ENCODE measurements at places on chromosomes 7 and 10.
A peak's percentile ranks its signal among the peaks of the same experiment; 100 is the strongest.

DNA sequence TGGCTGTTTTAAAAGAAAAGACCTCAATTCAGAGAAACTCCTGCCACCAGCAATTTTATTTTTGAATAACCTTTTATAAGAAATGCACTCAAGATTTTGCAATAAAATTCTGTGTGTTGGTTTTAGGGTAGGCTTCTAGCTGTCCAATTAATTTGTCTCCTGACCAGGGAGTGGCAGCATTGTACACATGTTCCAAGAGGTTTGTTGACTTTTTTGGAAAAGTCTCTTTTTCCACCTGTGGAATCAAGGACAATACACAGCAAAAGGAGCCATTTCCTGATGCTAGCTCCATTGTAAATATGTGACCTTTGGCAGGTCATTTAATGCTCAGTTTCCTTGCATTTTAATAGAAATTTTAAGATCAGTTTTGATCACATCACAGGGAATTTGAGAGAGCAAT is 1.8 kb downstream of the GIMAP5 start:
- DNase-seq: no peak

GRCh38 chr10:120713573-120714205 is 137.5 kb upstream of the WDR11 start:
- DNase-seq: no peak

- DNase-seq: no peak
Measured at GRCh38 chr7:93430917-93431588, 143.5 kb downstream of the CALCR start.

GRCh38 chr7:150784120-150784736 is 15.9 kb downstream of the TMEM176B start:
- no peak for DNase-seq

- DNase-seq: no peak
Measured at GRCh38 chr10:90447831-90448230, 410.0 kb downstream of the HTR7 start.

DNA sequence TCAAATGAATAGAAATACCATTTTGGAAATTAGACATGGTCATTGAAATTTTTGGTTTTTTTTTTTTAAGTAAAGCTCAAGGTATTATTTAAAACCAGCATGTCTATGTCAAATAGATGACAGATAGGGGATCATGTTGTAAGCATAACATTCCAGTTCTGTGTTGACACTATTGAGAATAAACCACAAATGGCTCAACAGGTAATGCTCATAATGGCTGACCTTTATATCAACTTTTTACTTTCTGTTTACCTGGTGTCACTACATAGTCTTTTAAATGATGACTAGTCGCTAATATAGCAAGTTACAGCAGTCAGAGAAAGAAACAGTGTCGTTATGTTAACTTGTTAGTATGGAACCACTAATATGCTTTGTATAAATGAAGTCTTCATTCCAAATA is 616.0 kb downstream of the GATA3 start:
- DNase-seq: no peak

- DNase-seq: no peak
Measured at GRCh38 chr10:20712774-20713173, 184.3 kb downstream of the NEBL start.

DNA sequence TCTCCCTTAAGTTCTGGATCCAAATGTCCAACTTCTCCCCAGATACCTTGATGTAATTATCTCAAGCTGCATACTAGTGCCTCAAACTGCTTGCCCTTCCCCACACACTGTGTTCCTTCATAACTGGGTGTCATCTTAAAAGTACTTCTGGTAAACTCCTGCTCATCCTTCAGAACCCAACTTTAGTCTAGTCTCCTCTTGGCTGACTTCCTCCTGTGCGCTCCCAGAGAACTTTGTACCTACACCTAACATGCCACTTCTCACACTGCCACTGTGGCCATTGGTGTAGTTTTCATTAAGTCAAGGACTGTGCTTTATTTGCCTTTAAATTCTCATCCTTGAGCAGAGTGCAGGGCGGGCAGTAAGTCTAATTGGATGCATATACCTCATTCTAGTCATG is 575.2 kb upstream of the GALNT17 start:
- no peak for DNase-seq

DNA sequence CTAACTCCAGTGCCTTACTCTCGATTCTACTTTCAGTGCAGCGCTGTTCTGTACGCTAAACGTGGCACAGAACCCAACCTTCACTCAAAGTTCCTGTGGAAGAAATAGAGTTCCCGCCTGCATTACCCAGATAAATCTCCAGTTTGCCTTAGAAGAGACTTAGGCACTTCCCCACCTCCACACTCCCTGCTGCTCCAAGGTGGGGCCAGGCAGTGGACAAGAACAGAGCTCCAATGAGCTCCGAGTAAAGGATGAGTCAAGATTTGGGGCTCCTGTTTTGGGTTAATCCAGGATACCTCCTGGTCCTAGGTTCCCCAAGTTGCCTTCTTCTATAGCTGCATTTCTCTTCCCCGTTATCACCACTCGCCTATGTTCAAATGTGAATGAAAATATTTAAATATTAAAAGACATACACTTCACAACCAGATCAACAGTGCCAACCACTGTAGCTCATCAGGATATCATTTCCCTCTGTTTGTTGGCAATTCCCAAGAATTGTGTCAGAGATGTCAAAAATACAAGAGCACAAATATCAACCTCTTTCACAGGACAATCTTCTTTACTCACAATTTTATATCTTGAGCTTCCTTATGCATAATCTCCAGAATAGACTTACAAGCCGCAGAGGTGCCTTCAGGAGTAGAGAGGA is 48.0 kb downstream of the MALSU1 start:
- DNase-seq: no peak

DNA sequence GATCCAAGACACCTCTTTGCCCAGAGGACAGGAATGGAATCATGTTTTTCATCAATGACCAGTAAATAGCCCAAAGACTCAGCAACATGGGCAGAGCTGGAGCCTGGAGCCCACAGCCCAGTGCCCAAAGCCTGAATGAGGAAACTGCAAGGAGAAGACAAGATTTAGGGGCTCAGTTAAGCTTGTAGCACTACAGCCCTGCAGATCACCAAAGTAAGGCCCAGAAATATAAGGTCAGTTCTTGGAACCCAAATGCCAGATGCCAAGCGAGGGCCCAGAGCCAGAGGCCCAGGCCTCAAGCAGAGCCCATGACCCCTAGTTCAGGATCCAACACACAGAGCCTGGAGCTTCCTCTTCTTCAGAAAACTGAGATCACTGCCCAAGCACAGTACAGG is 32.4 kb downstream of the MBL2 start:
- DNase-seq: no peak

GRCh38 chr10:22251751-22252223 is 34.0 kb upstream of the EBLN1 start:
- peak; percentile 41 for DNase-seq

GRCh38 chr7:518630-519483 is 789 bp downstream of the PDGFA start:
- no peak for DNase-seq

DNA sequence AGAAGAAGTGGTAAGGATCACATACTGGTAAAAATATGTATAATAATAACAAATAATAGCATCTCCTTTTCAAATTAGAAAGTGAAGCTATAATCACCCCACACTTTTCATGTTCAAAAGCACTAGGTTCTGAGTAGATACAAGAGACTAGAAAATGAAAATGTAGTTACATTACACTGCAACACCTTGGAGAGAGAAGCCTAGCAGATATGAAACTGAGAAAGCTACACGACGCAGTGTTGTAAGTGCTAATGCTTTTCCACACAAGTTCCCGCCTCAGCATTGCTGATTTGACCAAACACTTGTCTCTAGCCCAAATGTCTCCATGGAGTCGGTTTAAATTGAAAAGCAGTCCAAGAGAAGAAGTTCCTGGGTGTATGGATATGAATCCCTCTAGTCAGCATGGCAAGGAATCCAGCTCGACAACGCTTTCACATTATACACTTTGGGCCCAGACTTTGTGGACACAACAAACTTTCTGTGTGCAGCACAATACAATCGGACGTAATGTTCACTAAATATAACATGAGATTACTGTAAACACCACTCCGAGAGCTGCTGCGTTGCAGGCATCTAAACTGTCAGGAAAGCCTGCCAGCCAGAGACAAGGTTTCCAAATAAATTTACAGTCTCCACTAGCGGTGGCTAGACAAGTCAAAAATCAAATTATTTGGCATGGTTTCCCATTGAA is 1.7 kb downstream of the PDE1C start:
- DNase-seq: no peak

DNA sequence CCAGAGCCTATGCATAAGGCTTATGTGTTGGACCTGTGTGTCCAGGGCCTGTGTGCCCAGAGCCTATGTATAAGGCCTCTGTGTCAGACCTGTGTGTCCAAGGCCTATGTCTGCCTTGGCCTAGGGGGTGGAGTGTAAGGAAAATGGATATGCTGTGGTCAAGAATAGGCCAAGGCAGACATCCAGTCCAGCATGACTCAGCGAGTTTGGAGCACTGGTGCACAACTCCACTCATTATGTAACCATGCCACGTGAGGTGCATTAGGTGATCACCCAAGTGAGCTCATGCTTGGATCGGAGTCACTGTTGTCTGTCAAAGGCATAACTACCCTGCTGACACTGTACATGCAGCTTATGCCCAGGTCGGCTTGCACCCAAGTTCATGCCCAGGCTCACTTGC is 238.9 kb downstream of the CACNA2D1 start:
- DNase-seq: no peak

DNA sequence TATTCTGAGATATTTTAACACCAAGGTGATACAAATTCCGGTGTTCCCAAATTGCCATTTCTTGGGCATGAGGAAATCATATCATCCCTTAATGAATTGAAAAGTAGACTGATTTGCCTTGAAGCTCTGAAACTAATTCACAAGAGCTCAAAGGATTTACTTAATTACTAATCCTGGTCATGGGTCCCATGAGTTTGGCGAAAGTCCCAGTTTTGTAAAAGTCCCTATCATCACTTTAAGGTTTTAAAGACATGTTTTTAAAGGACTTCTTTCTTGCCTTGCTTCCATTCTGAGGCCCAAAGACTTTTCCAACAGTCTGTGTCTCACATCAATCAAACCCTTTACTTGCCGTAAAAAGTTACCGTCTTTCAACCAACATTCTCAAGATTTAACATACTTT is 377.9 kb downstream of the DNAJB9 start:
- DNase-seq: no peak

DNA sequence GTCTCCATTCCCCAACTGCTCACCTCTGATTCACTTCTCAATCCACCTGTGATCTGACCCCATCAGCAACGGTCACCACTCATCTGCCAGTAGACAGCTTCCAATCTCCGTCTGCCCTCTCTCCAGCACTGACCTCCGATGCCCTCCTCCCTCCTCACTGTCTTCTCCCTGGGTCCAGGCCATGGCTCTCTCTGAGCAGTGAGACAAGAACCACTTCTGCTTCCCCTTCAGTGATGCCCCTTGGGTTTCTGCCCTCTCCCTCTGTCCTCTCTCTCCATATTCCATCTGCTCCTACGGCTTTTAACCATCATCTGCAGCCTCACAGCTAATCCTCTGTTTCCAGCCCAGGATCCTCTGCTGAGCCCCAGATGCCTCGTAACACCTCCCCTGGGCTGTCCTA is 55.5 kb upstream of the OPALIN start:
- no peak for DNase-seq

DNA sequence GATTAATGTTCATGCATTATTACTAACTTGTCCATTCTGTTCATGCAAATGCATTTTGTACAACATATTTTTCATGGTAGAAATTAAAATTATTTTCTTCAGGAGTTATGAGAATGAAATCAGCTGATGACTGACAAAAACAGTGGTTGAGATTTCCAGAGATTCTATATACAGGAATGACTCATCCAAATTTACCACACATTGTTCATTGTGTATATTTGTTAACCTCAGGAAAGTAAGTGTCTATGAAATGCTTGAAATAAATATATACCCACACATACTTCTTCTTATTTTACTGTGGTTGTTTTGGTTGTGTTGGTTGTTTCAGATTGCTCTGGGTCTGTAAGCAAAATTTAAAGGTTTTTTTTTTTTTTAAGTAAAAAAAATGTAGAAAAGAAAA is 108.1 kb upstream of the SP8 start:
- DNase-seq: no peak

- DNase-seq: no peak
Measured at GRCh38 chr7:139224219-139224618, 6.8 kb upstream of the UBN2 start.

DNA sequence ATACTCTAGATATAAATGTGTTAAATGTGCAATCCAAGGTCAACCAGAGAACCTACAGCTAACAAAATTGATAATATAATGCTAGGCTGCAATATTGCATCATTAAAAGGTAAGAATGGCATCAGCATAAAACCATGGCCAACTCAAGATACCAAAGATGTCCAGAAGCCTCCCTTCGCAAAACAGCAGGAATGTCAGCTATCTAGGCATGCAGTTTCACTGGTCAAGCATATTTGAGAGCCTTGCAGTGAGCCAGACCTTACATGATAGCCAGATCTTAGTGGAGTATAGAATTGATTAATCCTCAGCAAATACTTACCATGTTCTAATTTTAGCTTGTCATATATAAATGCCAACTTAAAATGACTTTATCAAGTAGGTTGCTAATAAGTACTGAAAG is 138.8 kb downstream of the ZEB1 start:
- no peak for DNase-seq

- no peak for DNase-seq
Measured at GRCh38 chr10:71014021-71014805, 125.8 kb upstream of the PCBD1 start.

DNA sequence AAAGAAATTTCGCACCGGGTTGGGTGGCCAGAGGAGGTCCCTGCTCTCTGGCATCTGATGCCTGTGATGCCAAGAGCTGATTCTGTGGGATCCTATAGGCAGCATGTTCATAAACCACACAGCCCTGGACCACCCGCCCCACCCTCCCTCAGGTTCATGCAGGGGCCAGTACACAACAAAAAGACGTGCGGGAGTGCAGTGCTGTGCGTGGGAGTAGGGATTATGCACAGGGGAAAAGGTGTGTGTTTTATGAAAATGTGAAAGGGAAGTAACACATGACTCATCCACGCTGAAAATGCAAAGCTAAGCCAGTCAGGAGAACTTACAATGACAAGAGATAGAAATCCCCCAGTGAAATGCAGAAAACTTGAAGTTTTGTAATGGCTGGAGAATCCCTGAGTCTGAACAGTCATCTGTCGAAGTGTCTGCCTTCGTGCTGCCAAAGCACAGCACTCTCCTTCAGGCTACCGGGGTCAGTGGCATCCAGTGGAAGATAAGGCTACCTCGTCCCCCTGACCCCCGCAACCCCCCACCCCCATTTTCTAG is 1.1 kb downstream of the KIAA1217 start:
- no peak for DNase-seq
